ENCODE measurements at places on chromosomes 6 and 20.

GRCh38 chr6:11318835-11319813, 86.7 kb upstream of the NEDD9 start:
- DNase-seq, result no peak

GRCh38 chr20:3081641-3082040, 2.9 kb downstream of the AVP start:
- DNase-seq, result no peak

DNA sequence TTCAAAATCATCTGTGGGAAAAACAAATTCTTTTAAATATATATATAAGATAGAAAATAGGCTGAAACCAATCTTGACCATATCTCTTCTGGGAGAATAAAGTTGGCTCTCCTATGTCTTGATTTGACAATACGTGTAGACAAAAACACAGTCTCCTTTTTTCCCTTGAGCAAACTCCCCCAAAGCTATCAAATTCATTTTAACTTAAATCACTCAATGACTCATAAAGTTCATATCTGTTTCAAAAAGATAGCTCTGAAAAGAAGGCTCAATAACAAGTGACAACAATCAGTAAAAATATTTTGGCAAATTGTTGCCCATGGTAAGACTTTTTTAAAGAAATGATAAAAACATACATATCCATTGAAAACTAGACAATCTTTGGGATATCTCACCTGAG, 236.0 kb upstream of the TENT5A start:
- no peak for DNase-seq

DNA sequence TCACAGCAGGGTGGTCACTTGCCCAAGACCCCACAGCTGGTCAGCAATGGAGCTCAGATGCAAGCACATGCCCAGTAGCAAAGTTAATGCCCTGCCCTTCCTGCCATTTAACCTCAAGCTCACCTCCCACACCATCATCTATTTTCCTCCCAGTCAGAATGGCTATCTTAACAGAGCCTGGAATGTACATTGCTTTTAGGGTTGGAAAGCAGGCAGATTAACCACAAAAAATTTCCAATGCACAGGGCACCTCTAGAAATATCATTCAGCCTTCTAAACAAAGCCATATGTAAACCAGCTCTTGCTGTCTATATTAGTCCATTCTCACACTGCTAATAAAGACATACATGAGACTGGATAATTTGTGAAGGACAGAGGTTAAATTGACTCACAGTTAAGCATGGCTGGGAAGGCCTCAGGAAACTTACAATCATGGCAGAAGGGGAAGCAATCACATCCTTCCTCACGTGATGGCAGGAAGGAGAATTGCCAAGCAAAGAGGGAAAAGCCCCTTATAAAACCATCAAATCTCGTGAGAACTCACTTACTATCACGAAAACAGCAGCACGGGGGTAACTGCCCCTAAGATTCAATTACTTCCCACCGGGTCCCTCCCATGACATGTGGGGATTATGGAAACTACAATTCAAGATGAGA, 106.9 kb downstream of the FYN start:
- peak; percentile 74 for DNase-seq

GRCh38 chr20:24151621-24152294, 163.2 kb upstream of the GGTLC1 start:
- no peak for DNase-seq

DNA sequence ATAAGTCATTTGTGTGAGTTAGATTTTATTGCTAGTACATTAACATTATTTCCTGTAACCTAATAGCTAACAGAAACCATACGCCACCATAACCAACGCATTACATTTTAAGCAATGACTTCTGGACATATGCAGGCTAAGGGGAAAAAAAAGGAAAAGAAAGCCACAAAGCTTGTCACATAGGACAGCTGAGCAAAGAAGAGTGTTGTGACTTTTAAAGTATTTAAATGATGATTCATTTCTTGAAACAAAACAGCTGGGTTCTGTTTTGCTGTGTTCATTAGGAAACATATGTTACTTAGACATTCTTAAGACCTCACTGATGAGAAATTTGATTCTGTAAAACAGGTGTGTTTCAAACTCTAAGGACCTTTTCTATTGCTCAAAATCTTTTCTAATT, 171.4 kb downstream of the COL9A1 start:
- peak; percentile 29 for DNase-seq

DNA sequence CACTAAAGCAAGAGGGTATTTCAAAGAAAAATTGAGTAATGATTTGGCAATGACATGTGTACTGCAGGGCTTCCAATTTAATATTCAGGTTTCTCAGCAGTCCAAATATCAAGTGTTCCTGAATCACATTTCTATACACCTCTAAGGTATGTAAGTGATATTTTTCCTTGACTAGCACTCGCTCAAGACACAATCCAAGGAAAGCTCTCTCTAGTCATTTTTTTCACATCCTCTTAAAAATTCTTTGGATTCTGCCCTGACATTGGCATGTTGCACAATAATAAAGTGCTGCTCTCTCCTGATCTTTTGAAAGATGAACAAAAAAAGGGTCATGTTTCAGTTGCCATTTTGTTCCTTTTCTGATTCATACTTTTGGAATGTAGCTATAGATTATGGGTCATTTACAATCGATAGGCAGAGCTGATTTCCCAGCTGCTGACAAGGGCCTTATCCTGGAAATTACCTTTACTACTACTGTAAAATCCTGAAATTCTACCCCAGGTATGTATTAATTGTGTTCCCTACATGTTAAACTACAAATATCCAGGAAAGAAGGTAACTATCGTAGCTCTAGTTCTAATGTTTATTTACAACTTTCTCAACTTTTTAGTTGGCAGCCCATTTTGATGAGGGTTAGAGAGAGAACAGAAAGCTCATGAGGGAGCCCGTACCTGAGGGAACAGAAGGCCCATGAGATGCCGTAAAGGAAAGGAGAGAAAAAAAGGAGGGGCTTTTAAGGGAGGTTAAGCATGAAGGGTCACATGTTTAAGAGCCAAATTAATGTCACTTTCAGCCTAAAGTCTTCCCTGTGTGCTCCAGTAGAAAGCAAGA, 22.2 kb upstream of the ADGRG6 start:
- peak; percentile 46 for DNase-seq
